Frontal cortex (tissue), 4 donors: ENCODE measurements at places on chromosomes 7 and 10.

DNA sequence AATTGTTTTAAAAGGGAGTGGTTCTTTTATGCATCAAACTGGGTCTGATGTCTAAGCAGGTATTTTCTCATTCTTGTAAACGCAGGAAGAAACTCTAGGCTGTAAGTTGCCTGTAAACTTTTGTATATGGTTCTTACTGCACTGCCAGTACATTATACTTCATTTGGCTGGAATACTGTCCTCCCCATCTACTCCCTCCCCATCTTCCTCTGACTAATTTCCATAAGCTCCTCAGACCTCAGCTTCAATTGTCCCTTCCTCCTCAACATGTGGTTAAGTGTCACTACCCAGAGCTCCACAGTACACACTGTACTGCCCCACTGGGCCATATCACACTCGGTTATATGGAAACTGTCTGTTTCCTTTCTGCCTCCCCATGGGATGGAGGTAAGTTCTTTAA is 161.4 kb upstream of the MDFIC start:
- DNase-seq: no peak

- no peak for DNase-seq
These were observed 137.0 kb downstream of the PTPRN2 start for GRCh38 chr7:158450476-158451124.

- no peak for DNase-seq
These were observed 4.7 kb downstream of the PPP1R9A start for GRCh38 chr7:94912085-94912484.

DNA sequence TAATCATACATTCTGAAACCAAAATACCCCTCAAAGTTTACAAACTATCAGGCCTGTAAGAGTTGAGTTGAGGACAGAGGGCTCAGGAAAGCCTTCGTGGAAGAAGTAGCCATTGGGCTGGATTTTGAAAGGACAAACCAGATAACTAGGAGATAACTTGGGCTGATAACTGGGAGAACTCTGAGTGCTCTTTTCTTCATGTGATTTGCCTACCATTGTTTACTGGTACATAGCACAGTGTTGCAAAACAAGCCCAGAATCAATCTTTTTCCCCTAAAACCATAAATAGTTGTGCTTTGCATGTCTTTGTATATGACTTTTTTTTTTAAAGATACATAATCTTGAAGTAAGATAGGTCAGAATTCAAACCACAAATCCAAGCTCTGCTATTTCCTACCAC is 106.7 kb upstream of the ITGB1 start:
- no peak for DNase-seq

DNA sequence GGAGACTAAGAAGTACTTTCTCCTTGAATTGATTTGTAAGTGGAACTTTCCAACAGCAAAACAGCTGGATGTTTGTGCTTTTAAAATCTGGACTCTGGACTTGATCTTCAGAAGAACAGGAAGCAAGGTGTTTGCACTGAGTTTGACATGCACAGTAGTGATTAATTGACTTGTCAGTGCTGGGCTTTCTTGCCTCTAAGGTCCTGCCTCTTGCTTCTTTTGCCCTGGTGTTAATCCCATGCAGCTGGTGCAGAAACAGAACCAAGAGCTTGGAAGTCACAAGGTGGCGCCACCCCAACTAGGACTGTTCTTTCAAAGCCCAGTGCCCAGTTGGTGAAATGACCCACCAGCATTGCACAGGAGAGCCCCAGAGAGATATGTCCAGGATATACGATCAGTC is 66.8 kb upstream of the SEPHS1 start:
- no peak for DNase-seq

- DNase-seq: no peak
These were observed 25.3 kb upstream of the PPP2R2D start for GRCh38 chr10:131875501-131875900.

DNA sequence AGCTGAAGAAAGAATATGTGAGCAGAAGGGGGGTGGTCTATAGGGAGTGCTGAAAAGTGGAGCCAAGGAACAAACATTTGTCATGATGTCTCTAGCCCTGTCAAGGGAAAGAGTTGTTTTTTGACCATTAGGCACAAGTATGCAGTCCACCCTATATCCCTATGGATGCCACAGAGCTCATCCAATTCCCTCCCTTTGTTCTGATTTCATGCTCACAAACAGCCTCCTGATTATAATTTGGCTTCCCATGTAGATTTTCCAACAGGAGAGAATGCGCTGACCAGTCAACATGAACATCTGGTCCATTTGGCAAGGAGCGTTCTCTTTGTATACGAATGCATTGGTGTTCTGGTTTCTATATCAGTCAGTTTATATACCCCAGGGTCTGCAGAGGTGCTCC is 12.1 kb upstream of the CEP41 start:
- no peak for DNase-seq

GRCh38 chr7:121730869-121731268 is 142.1 kb upstream of the PTPRZ1 start:
- no peak for DNase-seq

DNA sequence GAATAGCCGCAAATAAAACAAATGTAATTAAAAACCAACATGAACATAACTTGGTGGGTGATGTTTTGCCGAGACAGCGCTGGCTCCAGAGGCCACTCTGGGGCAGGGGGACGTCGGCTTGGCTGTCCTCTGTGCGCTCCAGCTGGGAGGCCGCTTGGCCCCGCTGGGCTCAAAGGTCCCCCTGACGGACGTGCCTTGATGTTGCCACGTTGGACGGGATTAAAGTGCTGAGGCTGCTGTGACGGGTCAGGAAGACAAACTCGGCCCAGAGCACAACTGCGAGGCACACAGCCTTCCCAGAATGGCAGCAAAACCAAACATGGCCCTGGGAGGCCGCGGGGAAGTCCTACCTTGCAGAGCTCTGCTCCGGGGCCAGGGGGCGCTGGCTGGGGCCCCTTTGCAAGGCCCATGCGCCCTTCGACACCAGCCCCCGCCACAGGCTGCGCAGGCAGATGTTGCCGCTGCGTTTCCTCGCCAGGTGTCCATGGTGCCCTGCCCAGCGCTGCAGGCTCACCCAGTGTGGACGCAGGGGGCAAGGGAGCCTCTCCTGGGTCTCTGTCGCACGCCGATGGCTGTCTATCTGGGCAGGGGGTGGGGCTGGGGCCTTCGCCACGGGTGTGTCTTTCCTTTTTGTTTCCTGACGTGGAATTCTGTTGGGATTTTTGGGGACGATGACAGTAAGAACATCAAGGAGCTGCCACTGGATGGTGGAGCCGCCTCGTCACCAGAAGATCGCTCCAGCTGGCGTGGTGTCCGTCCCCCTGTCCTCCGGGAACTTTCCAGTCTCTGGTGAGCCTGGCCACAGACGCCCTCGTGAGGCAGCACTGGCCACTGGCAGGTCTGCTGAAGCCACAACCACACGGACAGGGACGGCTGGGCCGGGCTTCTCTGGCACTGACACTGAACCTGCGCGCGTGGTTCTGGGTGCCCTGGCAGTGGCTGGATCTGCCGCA is 99.6 kb upstream of the DIP2C start:
- peak; percentile 94 for DNase-seq

DNA sequence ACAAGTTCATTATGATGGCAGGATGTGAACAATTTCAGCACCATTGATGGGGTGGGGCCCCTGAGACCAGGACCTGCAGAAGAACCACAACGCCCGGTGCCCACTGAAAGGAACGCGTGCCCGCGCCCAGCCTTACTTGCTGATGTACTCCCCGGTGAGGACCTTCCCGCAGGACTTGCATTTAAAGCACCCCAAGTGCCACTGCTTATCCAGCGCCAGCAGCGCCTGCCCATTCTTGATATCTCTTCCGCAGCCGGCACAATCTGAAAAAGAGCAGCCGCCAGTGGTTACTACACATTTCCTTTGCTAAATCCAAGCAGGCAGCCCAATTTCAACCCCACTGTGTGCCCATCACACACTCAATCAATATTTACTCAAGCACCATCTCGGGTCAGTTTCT is 110.6 kb downstream of the ABLIM1 start:
- DNase-seq: no peak

DNA sequence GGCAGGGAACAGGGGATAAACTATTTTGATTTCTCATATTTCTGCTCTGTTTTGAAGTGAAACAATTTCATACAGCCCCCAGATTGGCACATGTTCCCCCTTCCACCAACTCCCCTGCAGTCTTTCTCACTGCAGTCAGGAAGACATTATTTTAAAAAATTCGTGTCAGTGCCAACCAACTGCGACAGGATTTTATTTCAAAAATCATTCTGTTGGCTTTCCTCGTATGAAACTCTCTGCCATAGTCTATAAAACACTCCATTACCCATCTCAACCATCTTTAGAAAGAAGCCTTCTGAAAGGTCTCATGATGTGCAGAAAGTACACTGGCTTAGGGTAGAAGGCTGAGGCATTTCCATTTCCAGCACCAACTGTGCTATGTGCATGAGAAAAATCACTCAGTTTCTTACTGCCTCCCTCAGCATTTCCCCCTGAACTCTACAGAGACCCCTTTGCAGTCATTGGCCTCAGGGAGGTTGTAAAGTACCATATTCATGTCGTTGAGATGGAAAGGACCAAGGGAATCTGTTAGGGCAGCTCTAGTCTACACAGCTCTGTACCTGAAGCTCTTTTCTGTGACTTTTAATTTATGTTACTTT is 46.9 kb downstream of the STEAP1B start:
- DNase-seq: no peak

GRCh38 chr10:104509981-104510380 is 131.1 kb upstream of the SORCS3 start:
- DNase-seq: no peak

GRCh38 chr10:7000061-7000460 is 410.8 kb downstream of the SFMBT2 start:
- no peak for DNase-seq

GRCh38 chr7:125934539-125934938 is 1004.9 kb upstream of the POT1 start:
- DNase-seq: no peak

DNA sequence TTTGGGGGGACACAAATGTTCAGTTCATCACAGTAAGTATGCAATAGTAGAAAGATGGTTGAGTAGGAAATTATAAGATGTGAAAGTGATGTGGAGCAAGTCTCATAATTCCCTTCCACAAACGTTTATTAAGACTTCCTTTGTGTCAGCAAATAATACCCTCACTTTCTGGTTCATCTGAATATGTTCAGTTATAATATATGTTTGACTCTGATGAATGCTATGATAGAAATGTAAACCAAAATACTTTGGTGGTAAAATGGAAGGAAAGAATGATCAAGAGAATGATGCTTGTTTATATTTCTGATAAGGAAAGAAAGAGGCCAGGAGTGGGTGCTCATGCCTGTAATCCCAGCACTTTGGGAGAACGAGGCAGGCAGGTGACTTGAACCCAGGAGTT is 111.7 kb upstream of the PLXDC2 start:
- DNase-seq: no peak

GRCh38 chr7:125427676-125428075 is 498.1 kb upstream of the POT1 start:
- no peak for DNase-seq

GRCh38 chr10:114335614-114336013 is 68.7 kb downstream of the AFAP1L2 start:
- no peak for DNase-seq

DNA sequence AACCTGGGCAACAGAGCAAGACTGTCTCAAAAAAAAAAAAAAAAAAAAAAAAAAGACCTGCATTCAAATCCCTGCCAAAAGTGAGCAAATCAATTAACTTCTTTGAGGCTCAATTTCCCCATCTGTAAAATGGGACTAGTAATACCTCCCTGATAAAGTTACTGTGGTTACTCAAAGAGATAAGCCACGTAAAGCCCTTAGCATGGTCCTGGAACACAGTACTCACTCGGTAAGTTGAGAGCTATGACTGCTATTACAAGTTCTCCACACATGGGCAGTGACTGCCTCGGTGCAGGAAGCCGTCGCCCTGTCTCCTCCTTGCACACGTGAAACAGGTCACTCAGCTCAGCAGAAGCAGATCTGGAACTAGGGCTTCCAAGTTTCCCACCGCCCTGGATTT is 37.9 kb downstream of the DDIT4 start:
- no peak for DNase-seq

DNA sequence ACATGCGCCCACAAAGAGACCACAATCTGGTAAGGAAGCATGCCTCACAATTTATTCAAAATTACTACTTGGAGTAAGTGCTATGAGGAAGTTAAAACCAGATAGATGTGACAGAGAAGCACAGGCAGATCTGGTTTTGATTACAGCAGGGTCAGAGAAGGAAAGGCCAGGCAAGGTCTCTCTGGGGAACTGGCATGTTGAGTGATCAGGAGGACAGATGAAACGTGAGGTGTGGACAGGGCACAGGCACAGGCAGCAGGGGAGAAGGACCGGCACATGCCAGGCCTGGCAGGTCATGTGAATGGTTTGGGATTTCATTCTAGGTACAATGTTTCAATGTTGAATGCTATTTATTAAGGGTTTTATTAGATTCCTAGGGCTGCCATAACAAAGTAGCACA is 51.6 kb downstream of the GPAM start:
- no peak for DNase-seq

- DNase-seq: no peak
These were observed 92.7 kb downstream of the LSMEM1 start for GRCh38 chr7:112573302-112574039.

DNA sequence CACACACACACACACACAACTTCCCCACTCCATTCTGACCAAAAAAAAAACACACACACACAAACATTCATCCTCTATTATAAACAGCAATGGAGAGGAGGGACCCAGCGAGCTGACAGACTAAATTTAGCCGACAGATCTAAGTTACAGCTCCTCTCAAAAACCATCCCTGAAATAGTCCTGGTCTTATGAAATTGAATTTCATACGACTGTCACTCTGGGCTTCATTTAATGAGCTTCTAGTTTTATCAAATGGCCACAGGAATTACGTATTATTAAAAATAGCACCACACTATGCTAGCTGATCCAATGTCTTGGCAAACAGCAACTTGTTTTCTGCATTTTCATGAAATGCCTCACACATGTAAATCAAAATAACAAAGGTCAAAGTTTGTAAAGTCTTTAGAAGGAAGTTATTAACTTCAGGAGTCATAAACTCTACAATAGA is 131.3 kb upstream of the ASAH2 start:
- no peak for DNase-seq

DNA sequence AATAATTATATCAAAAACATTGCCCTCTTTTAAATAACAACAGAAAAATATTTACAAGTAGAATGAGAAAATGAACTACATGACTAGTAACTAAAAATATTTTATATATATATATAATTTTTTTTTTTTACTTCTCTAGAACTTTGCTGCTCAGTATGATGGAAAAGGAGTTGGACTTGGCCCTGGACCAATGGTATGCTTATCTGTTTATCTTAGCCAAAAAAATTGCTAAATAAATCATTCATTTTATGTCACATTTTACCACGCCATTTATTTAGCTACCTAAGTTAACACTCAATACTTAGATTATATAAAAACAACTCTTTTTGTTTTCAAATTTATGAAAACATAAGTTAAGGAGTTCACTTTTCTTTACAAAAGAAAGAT is 6.7 kb downstream of the COL1A2 start:
- DNase-seq: no peak

GRCh38 chr10:69716711-69717560 is 84.8 kb upstream of the COL13A1 start:
- DNase-seq: no peak

DNA sequence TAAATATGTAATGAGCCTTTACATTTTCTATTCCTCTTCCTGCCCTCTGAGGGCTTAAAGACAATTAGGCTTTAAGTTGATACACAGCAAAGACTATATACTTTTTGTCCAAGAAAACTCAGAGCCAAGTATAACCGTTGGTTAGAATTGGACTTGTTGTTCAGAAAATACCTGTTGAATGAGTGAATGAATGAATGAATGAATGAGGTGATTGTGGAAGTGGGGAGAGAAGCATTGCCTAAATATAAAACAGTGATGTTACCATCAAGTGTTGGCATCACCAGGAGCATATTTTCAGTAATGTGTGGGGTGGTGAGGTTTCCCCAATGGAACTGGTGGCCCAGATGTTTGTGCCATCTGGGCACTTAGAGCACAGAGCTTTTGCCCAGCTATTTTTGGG is 106.9 kb downstream of the AOAH start:
- DNase-seq: no peak
